ENCODE measurements at places on chromosomes 6 and 20. TPM values are rescaled to one million over a fixed set of nuclear protein-coding genes. Genes with fewer than 3 reads are reported as not detected.

DNA sequence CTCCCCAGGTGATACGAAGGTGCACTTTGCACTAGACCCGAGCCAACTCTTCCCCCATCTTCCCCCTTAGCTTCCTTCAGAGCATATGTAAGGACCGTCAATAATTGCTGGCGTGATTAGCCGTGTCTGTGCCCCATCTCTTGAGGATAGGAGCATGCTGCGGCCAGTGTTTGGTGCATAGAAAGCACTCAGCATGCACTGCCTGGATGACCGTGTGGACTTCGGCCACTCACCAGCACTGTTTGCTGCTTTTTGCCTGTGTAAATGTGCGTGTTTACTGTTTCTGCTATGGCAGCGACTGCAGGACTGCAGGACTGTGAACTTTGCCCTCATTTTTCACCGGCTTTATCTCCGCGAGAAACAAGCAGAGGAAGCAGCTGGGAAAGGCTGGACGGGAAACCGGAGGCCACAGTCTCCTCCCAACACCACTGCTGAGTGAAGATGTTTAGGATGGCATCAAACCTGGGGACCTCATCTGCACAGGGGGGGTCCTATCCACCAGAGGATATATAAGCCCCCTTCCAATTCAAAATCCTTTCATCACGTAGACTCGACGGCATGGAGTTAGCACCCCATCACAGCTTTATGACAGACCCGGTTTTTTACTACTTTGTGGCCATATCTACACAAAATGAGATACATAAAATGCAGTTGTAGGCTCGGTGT lies 150.6 kb upstream of the AFDN start:
- DNase-seq: no peak
- no peak overlapping the region for H3K4me3 ChIP-seq
- H3K27ac ChIP-seq: peak overlapping the region; percentile 73
- H3K27me3 ChIP-seq: peaks cover 20% of the 10 kb centered on the region
- H3K36me3 ChIP-seq: no peaks in the 10 kb centered on the region

DNA sequence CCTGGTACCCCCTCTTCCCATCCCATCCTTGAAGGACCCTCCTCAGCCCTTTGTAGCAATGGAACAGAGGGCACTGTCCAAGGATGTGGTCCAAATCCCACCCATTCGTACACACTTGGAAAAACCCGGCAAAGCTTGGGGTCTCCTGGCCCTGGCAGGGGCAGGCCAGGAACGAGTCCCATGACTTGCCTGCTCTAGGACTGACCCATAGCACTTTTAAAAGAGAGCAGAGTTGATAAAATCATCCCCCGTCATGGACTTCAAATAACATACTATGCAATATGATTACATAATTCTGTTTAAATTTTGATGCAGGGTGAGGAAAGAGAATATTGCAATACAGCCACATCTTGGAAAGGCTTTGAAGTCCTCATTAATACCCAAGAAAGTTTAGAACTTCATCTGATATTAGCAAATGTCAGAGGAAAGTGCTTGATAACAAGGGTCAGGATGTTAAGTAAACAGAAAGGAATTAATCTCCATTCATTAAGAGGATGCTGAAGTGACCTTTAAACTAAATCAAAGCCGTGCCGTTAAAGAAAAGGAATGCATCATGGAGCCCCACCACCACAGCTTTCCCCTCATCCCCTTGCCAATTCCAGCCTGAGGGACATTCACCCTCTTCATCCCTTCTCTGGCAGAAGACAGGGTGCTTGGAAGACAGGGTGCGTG lies 60.7 kb upstream of the NXT1 start:
- no peak overlapping the region for H3K4me3 ChIP-seq
- peaks cover 38% of the 10 kb centered on the region for H3K4me1 ChIP-seq
- H3K36me3 ChIP-seq: no peaks in the 10 kb centered on the region
- H3K27me3 ChIP-seq: no peaks in the 10 kb centered on the region

PTPRT gene
- 8.0 TPM for total RNA-seq

NKAPL gene
- 0.30 TPM for total RNA-seq

UBE2V1 gene
- total RNA-seq: 83.4 TPM
